ENCODE measurements at places on chromosomes 1 and 21.

DNA sequence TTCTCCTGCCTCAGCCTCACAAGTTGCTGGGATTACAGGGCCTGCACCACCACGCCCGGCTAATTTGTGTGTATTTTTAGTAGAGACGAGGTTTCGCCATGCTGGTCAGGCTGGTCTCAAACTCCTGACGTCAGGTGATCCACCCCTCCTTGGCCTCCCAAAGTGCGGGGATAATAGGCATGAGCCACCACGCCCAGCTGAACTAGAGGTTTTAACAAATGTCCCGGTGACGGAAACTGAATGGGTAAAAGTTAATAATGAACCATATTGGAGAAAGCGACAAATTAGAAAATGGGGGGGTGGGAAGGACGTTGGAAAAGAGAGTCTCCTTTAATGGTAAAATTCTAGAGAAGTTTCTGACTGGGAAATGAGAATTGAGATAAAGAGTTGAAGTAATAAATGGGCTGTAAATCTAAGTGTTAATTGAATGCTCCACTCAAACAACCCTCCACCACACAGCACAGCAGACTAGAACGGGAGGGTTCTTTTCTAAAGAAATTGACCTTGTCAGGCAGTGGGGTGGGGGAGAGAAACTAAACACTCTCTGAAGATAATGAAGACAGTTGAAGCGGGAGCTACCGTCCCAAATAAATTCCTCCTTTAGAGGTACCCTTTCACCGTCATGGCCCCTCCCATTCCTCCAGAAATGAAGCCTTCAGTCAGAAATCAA lies 46.9 kb upstream of the PUM1 start:
- no peak for DNase-seq

GRCh38 chr1:93666613-93667384 lies 14.8 kb downstream of the BCAR3 start:
- DNase-seq = no peak

- no peak for DNase-seq
Observed at GRCh38 chr1:25538191-25538767, 5.1 kb upstream of the LDLRAP1 start.

DNA sequence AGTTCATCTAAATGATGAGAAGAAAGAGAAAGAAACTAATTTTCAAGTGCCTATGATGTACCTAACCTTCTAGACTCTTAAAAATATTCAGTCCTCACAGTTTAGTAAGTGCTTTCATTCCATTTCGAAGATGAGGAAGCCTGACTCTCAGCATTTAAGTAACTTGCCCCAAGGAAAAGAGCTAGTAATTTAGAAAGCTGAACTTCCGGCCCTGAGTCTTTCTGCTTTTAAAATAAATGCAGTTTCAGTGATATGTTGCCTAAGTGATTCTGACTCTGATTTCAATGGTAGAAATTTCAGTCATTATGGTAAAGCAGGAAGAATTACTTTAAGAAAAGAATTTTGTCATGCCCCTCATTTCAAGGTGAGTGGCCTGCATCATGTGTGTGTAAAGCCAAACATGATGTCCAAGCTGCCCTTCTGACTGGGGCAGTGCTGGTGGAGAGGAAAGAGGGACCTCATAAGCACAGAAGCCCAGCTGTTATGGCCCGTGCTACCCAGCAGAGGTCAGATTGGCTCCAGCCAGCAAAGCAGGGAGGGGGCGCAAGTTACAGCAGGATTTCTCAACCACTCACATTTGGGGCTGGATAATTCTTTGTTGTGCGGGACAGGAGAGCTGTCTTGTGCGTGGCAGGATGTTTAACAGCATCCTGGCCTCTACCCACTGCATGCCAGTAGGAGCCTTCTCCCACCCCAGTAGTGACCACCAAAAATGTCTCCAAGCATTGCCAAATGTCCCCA lies 10.7 kb downstream of the ATP1A4 start:
- DNase-seq = no peak

- DNase-seq = no peak
Observed at GRCh38 chr1:40034869-40035268, 5.7 kb upstream of the CAP1 start.

GRCh38 chr1:24694380-24694843 lies 50.8 kb upstream of the CLIC4 start:
- DNase-seq = no peak

GRCh38 chr1:13646521-13646920 lies 53.5 kb upstream of the PRDM2 start:
- DNase-seq = no peak
